ENCODE measurements at places on chromosomes 1 and 21.
A peak's percentile ranks its signal among the peaks of the same experiment; 100 is the strongest.

- DNase-seq, result peak; percentile 36
Observed at GRCh38 chr1:94734963-94735901, 84.9 kb upstream of the SLC44A3 start.

GRCh38 chr1:230047114-230047865 is 19.7 kb upstream of the GALNT2 start:
- no peak for DNase-seq

DNA sequence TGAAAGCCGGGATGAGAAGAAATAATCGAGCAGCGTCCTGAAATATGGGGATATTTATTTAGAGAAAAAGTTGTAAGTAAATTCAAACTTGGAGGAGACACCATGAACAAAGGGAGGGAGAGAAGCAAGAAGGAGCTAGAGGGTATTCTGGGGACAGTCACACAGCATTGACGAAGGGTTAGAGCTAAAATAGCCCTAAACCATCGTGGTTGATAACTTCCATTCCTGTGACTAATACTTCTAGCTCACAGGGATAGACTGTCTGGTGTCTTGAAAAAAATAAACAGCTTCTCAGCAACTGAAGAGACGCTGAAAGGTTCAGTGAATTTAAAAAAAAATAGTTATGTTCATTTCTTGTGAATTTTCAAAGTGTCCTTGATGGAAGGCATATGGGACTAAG is 86.7 kb downstream of the LRRC53 start:
- no peak for DNase-seq

DNA sequence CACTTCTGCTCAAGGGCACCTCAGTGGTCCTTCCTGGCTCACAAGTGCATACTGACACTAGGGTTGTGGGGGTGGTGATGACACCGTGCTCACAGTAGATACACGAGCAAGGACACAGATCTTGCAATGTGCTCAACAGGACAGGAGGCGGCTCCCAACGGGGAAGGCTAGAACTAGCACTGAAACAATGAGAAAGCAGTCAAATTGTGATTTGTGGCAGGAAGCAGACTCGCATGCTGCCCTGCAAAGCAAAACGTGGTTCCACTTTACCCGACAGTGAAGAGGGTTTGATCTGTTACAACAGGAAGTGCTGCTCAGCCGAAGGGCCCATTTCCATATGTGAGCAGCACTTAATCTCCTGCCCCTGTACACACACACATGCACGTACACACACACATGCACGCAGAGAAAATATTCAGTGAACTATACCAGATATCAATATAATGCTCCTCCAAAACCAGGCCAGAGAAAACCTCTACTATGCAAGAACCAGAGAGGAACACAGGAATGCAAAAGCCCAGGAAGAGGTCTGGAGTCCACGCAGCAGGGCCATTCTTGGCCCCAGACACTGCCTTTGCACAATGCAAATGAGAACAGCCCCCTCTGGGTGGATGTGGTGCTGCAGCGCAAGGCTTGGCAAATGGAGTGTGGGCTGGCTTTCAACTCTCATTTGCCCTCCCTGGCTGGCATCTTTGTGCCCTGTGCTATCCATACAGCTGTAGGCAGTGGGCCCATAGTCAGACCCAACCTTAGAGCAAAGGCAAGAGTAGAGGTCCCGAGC is 47.1 kb downstream of the KANK4 start:
- peak; percentile 32 for DNase-seq

DNA sequence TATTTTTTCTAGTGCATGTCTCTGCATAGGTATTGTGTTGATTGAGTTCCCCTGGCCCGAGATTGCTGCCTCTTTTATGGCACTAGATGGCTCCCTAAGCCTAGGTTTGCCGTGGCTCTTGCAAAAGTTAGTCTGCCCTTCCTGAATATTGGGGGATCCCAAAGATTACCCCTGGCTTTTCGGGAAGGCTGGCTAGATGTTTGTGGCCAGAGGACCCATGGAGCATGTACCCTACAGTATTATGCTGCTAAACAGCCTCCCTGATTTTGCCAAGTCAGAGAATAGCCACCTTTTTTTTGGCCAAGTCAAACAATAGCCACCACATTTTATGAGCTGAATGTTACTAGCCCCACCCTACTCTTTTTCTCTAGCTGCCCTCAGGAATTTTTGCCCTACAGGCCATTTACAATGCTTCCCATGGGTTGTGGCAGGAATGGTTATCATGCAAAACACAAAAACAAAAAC is 343.2 kb downstream of the OLFM3 start:
- DNase-seq, result no peak

DNA sequence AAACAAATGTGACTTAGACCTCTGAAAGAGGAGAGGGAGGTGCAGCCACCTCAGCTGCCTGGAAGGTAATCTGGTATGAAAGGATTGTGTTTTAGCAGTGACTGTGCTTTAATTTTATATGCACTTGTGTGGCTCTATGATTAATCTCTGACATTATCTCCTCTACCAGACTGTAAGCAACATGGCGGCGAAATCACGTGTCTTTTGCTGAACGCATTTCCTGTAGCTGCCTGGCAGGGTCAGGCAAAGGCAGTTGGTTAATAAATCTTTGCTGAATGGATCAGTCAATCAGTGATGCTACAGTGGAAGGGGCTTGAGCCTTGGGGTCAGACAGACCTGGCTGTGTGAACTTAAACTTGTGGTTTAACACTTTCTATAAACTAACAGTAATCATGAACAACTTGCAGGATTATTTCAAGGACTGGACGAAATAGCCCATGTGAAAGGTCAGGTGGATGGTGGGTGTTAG is 96.9 kb downstream of the ADSS2 start:
- DNase-seq, result no peak

DNA sequence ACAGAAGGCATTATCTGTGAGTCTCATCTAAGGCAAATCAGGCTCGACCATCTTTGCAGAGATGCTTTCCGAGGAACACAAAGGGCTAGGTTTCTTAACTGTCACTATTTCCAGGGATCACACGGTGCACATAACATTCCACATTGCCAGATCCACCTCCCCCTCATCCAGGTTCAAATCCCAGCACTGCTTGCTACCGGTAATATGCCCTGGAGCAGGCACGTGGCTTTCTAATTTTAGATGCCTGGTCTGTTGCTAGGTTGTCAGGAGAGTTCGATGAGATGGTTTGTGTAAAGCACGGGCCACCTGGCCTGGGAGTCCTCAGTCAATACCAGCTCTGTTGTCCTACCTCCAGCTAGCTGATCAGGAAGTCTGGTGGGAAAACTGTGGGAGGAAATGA is 598.6 kb downstream of the NPHP4 start:
- DNase-seq, result no peak

DNA sequence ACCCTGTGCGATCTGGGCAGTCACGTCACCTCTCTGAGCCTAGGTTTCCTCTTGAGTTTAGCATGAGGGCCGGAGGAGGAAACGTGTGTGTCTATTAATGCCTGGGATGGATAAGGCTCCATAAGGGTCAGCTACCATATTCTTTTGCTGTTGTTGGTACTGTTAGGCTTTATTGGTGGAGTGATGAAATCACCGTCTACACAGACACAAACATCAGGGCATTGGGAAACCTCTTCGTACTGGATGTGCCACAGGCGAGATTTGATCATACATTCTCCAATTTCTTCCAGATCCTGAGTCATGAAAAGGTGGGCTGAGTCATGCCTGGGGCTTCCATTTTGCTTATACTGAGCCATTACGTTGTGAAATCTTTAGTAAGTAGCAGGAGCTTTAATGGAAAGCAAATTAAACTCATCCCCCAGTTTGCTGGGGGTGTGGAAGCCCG is 24.9 kb upstream of the GRHL3 start:
- no peak for DNase-seq

GRCh38 chr21:35343046-35343819 is 294.1 kb upstream of the RUNX1 start:
- peak; percentile 38 for DNase-seq

GRCh38 chr1:6260433-6260934 is 414 bp downstream of the GPR153 start:
- no peak for DNase-seq

- DNase-seq, result no peak
Observed at GRCh38 chr1:20723537-20724363, 5.9 kb upstream of the KIF17 start.

- no peak for DNase-seq
Observed at GRCh38 chr1:245108909-245109308, 45.9 kb upstream of the KIF26B start.

DNA sequence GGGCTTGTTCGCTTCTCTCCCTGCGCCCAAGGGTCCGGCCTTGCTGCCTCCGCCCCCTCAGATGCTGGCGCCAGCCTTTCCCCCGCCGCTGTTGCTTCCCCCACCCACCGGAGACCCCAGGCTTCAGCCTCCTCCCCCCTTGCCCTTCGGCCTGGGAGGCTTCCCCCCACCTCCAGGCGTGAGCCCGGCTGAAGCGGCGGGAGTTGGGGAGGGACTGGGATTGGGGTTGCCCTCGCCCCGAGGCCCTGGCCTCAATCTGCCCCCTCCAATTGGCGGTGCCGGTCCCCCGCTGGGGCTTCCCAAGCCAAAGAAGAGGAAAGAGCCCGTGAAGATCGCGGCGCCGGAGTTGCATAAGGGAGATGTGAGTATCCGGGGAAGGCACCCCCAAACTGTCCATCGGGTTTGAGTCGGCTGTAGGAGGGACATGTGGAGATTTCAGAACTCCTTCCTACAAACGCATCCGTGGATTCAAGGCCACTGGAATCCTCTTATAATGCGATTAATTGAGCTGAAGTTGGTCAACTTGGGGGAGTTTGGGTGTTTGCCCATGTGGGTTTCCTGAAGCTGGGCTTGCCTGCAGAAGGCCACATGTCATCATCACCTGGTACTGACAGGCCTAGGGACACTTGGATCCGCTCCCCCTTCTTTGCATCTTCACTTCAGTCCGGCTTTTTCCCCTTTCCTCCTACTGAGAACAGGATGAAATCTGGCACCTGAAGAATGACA is 707 bp downstream of the PRCC start:
- peak; percentile 54 for DNase-seq

- DNase-seq, result no peak
Observed at GRCh38 chr1:8171751-8172464, 145.8 kb upstream of the ERRFI1 start.

- no peak for DNase-seq
Observed at GRCh38 chr1:35191429-35192055, 1.4 kb downstream of the SFPQ start.

- DNase-seq, result no peak
Observed at GRCh38 chr1:241942738-241943137, 14.8 kb upstream of the BECN2 start.

DNA sequence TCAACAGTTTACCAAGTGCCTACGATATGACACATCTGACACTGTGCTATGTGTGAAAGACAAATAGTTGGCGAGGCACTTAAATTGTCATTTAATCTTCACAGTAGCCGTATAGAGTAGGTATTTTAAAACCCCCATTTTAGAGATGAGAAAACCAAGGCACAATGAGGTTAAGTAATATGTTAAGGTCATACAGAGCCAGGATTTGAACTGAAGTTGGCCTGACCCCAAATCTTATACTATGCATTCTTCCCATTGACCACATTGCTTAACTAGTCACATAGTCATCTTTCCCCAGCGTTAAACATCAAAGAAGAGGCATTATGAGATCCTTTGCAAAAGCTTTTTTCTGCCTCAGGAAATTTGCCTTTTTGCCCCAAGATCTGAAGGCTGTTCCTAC is 3.9 kb downstream of the INKA2 start:
- no peak for DNase-seq

DNA sequence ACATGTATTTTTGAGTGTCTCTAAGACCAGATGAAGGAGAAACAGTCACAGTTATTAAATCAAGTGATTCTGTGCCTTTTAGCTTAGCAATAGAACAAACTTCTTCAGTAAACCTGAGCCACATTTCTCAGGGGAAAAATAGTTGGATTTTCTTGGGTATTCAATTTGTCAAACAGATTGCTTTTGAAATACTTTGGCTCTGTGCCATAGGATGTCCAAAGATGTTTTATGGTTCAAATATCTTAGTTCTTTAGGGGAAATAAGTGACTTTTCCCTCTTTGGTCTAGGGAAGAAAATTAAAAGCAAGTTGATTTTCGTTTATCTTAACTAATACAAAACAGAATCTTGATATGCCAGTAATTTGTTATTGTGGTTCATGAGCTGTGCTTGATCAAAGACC is 125.9 kb downstream of the ATP5PO start:
- DNase-seq, result no peak

- no peak for DNase-seq
Observed at GRCh38 chr1:184740344-184740743, 14.3 kb downstream of the EDEM3 start.

- DNase-seq, result no peak
Observed at GRCh38 chr1:212915245-212916091, 34.9 kb upstream of the VASH2 start.

DNA sequence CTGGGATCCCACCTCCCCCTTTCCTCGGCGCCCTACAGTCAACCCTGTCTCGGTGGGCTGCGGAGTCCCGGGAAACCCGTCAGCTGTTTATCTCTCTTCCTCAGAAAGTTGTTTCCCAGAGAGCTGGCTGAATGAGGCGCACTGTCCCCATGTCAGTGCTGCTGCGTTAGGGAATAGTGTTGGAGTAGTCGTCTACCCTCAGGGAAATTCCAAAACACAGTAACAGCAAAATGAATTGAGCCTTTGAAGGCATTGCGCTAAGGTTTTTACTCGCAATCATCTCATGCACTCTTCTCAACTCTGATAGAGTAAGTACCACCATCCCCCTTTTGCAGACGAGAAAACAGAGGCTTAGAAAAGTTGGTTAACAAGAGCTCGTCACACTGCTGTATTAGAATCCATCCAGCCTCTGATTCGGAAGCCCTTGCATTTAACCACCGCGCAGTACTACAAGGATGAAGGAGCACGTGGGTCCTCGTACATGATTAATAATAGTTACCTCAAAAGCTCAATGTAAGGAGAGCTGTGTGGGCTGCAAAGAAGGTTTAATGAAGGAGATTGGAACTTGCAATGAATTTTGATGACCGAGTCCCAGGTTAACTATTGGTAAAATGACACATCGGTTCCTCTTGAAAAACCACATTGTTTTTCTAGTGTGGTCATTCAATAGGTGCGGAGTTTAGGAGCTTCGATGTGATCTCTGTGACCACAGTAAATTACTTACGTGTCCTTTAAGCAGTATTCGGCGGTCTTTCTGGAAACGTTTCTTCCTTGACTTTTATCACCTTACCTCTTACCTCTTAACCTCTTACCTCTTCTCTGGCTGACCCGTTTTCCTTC is 788 bp upstream of the EDEM3 start:
- DNase-seq, result peak; percentile 26

- no peak for DNase-seq
Observed at GRCh38 chr1:239739375-239739774, 352.3 kb upstream of the FMN2 start.

DNA sequence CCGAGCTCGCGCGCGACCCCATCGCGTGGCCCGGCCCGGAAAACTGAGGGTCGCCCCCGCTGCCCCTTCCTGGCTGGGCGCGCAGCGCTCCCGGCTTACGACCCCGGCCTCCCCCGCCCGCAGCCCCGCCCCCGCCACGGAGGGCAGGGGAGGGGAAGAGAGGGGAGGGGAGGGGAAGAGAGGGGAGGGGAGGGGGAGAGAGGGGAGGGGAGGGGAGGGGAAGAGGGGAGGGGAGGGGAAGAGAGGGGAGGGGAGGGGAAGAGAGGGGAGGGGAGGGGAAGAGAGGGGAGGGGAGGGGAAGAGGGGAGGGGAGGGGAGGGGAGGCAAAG is 6.7 kb upstream of the ANKRD65 start:
- no peak for DNase-seq

GRCh38 chr1:1361233-1361981 is 3.1 kb upstream of the MXRA8 start:
- no peak for DNase-seq

All from T-helper 2 cell treated with Interferon-gamma antibody and Interleukin-4, amounts not matched to agents 5 μg/mL and 100 μg/mL, for 36 hours (primary cell).